ENCODE measurements at places on chromosomes 11 and 22.

DNA sequence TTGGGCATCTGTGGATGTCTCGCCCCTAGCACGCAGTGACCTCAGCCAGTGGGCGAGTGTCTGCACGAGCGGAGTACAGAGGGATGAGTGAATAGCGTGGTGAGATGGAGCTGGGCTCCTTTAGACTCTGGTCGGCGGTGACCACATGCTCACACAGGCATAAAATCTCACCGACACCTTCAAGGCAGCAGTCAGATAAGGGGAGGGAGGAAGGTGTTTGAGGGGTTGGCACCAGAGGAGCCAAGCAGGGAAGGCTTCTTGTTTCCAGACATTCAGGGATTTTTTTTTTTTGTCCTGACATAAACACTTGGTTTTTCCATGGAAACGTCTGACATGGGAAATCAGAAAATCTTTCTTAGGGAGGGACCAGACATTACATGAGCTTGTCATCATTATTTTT lies 35.8 kb downstream of the GRIK4 start:
- DNase-seq, result no peak

- DNase-seq, result no peak
Measured at GRCh38 chr11:77276271-77276670, 25.2 kb downstream of the GDPD4 start.

DNA sequence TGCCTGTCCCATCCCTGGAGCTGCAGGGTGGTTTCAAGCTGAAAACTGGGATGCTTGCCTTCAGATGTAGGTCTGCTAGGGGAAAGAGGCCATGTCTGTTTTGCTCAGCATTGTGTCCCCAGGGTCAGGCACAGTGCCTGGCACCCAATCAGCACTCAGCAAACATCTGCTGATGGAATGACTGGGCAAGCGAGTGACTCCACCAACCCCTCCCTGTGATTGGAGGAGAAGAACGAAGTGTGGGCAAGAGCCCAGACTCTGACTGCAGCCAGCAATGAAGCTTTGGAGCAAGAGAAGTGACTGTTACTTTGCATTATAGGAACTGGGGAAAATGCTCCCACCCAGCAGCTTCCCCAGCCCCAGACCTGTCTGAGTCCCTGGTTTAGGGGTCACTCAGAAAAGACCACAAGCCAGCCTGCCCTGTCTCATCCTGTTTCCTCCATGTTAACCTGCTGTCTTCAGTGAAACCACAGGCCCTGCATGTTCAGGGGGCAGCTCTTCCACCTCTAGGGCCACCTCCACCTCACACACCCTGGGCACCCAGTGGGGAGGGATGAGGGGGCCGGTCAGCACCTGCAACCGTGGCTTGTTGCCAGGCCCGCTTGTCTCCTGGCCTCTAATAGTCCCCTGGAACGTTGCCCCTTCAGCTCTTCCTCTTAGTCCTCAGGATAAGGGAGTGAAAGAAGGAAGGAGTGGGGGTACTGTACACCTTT lies 147.4 kb downstream of the TRIM29 start:
- DNase-seq, result no peak

DNA sequence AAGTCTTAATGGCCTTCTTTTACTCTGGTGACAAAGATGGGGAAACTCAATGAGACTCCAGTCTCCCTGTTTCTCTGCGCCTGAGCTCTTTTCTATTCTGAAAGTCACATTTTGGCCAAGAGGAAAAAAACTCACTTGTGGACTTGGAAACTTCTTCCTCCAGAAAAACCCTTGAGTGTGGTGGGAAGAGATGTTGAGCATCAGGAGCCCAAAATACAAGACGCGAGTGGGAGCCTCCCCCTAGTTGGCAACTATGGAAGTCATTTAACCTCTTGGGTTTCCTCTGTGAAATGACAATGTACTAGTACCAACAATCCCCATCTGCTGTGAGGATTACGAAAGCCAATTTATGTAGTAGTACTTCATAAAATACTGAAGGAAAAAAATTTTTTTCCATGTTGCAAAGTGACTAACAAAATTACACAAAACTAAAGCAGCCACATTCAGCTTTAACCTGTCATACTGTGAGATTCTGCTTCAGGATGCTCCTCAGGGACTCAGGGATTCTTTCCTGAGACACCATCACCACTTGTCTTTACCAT lies 524 bp upstream of the SLC25A17 start:
- no peak for DNase-seq

GRCh38 chr11:40203606-40204005 lies 1255.8 kb downstream of the LRRC4C start:
- DNase-seq, result no peak

DNA sequence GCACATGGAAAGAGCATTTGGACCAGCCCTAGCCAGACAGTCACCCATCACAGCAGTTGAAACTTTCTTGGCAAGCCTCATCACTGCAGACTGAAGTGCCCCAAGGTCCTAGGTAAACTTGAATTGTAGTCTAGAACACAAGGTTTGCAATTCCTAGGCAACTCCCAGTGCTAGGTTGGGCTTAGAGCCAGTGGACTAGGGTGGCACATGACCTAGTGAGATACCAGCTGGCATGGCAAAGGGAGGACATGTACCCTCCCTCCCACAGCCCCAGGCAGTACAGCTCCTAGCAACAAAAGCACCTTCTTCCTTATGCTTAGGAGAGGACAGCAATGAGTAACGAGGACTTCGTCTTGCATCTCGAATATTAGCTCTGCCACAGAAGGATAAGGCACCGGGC lies 889.5 kb downstream of the JRKL start:
- DNase-seq, result no peak

DNA sequence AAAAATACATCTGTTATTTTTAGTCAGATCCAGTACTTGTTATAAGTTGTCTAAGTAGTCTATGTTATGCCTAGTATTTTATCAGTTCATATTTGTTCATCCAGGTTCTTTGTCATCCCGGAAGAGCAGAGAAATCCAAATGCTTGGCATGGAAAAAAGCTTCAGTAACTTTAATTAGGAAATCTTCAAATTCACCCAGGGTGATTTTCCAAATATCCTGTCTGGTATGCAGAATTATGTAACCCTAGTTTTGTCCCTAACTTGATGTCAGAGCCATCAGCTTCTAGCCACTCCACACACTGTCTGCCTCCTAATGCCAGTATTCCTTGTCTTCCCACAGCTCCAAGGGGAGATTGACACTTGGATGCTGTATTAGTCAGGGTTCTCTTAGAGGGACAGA lies 216.2 kb downstream of the ARHGAP42 start:
- no peak for DNase-seq

GRCh38 chr22:50731811-50732624 lies 6.0 kb upstream of the ACR start:
- no peak for DNase-seq

DNA sequence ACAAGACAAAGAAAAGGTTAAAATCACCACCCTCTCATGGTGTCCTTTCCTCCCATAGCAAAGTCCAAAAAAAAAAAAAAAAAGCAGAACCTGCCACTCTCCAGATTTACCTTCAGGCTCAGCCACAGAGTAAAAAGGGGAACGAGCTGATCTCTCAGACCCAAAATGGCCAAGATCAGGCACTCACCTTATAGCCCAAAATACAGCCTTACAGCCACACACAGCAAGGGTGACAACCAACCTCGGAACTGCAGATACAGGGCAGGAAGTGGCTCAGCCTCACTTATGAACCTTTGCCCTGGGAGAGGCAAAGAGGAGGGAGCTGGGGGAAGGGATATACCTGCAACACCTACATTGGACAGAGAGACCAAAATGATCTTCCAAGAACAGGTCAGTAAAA lies 4.5 kb downstream of the FHIP1B start:
- DNase-seq, result no peak

DNA sequence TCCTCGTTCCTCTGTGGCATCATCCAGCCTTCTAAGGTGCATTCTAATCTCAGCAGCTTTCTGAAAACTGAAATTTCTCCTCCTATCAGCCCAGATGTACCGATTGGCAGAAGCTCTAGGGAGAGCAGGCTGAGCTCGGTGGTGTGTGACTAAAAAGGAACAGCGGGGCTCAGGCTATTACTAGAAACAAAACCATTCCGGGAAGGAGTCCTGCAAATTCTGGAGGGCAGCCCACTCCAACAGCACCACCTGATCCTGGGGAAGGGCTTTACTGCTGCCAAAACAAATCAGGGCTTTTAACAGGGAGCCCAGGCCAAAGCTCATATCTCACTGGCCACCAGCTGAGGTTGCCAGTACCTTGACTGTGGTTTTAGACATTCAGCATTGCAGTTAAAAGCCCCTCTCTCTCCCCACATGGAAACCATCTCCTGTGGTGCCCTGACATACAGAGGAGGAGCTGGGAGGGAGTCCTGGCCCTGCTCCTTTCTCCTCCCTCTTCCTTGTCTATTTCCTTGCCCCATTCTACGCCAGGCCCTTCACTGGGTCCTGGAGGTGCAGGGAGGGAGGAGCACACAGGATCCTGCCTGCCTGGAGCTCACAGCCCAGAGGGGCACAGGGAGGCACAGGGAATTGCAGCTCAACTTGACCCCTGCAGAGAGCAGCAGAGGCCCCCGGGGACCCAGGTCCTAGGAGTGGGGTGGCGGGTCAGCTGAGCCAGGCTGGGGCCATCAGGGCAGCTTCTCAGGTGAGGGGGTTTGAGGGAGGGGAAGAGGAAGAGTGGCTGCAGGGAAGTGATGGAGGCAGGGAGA lies 889 bp downstream of the PLAAT4 start:
- DNase-seq, result no peak

- no peak for DNase-seq
Measured at GRCh38 chr11:35179466-35180135, 40.6 kb downstream of the CD44 start.

DNA sequence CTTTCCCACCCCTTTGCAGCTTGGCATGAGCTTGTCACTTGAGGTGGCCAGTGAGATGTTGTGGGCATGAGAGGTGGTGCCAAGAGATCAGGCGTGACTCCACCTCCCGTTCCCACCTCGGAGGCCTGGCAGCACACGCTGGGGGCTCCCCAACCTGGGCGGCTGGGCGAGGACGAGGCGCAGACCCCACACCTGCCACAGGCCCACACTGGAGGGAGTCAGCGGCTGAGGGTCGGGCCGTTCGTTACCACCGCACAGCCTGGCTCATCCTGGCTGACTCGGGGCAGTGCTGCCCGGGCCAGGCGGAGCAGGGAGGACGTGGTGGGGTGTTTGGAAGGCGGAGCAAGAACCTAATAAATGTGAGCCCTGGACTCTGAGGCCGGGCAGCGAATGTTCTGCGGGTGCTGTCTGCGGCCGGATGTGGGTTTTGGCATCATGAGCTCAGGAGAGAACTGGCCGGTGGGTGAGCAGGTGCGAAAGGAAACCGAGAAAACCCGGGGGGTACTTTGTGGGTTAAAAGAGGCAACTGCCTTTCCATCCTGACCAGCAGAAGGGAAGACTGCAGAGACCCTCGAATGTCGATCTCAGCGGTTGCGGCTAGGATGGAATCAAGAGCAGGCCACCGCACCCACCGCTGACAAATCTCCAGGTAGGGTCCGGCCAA lies 10.2 kb upstream of the IFITM3 start:
- DNase-seq, result no peak

DNA sequence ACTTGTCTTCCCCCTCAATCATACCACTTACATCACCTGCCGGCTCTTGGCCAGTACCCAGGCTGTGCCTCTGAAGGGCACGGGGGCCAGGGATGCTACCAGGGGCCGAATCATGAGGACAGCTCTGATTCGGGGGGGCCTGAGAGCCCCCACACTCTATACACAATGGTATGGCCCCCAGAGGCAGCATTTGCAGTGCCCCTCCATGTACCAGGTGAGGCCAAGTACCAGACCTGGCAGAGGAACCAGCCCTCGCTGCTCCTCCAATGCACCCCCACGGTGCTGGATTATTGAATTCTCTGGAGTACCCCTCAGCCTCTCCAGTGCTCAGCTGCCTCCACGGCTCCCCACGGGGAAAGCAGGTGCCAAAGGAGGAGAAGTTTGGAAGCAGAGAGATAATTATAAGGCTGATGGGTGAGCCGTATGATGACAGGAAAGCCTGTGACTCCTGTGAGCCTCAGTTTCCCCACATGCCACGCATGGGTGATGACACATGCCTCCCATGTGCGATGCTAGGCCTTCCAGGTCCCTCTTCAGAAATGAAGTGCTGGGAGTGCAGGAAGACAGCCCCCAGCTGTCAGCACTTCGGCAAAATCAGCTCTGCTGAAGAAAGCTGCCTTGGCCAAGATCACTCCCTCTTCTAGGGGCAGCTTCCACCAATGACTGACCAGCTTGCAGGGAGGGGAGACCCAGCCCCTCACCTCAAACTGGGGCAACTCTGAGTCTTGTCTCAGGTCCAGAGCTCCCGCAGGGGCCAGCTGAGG lies 69.9 kb downstream of the THAP12 start:
- DNase-seq, result no peak

GRCh38 chr11:58613228-58613627 lies 9.2 kb upstream of the CNTF start:
- no peak for DNase-seq

DNA sequence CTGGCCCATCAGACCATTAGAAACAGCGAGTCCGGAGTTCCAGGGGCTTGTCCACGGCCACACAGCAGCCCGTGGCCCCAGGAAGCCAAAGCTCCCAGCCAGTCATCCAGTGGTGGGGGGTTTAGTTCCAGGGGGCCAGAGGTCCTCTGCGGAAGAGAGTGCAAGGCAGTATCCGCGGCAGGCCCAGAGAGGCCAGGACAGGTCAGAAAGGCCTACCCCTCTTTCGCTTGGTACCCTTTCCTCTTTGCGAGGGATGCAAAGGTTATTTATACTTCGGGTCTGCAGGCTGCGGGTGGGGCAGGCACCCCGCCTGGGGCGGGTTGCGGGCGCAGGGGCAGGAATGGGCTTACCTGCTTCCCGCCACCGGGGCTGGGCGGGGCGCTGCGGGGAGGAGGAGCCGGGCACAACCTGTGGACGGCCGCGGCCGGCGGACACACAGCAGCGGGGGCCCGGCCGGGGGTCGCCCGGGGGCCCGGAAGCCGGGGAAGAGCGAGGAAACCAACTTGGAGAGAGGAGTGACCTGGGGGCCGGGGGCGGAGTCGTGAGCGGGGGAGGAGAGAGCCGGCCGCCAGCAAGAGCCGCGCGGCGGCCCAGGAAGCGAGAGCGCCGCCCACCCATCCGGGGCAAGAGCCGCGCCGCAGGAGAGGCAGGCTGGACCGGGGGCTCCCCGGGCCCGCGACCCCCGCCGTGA lies at the start of gene SH3BP1:
TSS of gene SH3BP1 (plus strand) at position 600 of the 691 bp plus-strand sequence. CDS start 119 bp downstream, outside the sequence.
- DNase-seq, result no peak

DNA sequence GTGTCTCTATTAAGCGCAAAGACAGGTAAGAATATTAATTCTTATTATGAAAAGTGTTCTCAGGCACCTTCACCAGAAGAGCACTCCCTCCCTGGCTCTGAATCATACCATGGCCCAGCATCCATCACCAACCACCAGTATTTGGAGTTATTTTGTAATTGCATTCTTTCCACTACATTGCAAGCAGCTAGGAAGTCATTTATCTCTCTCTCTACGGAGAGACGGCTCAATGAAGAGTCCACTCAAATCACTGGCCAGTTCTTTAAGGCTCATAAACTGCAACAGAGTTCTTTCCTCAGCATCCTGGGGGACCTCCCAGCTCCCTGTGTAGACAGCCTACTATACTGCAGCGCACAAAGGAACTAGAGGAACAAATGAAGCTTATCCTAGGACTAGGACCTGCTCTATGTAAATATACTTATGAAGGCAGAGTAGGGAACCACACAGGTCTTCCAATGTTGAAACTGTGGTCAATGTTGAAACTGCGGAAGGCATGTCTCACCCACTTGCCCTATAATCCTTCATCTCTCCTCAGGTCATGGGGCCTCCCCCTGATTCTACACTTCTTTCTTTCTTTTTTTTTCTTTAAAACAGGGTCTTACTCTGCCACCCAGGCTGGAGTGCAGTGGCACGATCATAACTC lies 63.4 kb downstream of the AAMDC start:
- no peak for DNase-seq

All from omental fat pad (tissue), 4 donors.